ENCODE measurements at places on chromosomes 12 and 14. TPM values are rescaled to one million over a fixed set of nuclear protein-coding genes. Genes with fewer than 3 reads are reported as not detected.

DNA sequence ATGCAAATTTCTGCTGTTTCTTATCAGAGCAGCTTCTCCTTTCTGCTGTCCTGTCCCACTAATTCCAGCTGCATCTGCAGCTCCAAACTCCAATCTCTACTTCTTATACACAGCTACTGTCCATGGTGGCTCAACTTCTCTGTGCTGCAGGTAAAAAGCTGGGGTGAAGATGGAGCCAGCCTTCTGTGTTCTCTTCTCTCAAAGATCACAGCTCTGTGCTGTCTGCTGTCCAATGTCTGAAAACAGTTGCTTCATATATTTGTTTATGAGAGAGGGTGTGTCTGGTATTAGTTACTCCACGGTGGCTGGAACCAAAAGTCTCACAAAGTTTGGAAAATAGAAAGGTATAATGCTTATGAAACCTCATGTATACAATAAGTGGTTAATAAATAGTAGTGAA lies 445.8 kb upstream of the TBX3 start:
- no peak for DNase-seq

- no peak for DNase-seq
Measured at GRCh38 chr12:32497864-32498263, 98.5 kb downstream of the FGD4 start.

DNA sequence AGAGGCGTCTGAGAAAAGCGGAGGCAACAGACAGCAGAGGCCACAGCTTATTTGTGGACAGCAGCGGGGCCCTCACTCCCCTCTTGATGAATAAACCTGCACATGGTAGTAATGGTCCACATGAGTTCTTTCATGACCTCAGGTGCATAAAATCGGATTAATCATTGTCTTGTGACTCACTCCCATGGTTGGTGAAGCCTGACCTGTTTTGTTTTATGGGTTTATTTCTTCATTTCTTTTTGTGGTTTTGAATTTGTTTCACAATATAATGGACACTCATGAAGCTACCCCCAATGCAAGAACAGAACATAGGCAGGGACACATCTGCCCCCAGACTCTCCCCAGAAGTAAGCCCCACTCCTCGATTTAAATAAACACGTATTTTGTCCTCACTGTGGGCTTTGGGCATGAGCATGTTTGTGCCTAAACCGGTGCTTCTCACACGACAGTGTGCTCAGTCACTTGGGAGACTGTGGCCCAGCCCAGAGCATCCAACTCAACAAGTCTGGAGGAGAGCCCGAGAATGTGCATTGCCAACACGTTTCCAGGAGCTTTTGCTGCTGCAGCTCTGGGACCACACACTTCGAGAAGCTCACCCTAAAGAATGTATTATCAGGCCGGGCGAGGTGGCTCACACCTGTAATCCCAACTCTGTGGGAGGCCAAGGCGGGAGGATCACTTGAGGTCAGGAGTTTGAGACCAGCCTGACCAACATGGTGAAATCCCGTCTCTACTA lies 116.1 kb downstream of the SCARB1 start:
- no peak for DNase-seq

- no peak for DNase-seq
Measured at GRCh38 chr12:46571608-46572007, 199.0 kb upstream of the SLC38A2 start.

GRCh38 chr14:51004352-51004800 lies 60.1 kb upstream of the PYGL start:
- DNase-seq, result no peak

DNA sequence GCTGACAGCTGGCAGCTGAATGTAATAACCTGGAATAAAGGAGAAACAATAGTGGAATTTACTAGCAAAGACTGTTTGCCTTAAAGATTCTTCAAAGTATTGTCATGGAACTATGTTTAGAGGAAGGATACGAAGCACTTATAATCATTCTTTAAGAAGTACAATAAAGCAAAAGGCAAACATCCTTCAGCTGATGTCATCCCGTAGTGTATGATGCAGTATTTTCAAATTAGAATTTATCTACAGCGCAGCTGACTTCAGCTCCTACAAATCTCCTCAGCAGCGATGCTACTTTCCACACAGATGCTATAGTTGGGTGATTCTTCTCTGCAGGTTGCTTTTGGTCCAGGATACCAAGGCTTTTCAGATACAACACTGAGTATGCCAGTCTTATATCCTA lies 31.5 kb downstream of the CLEC1A start:
- no peak for DNase-seq

DNA sequence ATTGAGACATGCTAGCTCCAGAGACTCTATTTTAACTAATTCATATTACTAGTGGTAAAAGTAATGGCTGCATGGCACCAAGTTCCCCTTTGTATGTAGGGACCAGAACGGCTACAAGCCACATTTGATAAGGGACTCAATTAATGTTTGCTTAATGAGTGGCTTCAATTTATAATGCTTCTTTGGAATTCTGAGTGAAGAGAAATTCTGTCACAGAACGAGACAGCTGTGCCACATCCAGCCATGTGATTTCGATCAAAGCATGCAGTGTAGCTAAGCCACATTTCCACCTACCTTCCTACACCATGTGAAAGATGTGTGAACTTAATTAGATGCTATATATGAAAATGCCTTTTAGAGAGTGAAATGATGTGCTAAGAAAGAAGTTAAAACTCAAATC lies 217.4 kb downstream of the ACSS3 start:
- no peak for DNase-seq

DNA sequence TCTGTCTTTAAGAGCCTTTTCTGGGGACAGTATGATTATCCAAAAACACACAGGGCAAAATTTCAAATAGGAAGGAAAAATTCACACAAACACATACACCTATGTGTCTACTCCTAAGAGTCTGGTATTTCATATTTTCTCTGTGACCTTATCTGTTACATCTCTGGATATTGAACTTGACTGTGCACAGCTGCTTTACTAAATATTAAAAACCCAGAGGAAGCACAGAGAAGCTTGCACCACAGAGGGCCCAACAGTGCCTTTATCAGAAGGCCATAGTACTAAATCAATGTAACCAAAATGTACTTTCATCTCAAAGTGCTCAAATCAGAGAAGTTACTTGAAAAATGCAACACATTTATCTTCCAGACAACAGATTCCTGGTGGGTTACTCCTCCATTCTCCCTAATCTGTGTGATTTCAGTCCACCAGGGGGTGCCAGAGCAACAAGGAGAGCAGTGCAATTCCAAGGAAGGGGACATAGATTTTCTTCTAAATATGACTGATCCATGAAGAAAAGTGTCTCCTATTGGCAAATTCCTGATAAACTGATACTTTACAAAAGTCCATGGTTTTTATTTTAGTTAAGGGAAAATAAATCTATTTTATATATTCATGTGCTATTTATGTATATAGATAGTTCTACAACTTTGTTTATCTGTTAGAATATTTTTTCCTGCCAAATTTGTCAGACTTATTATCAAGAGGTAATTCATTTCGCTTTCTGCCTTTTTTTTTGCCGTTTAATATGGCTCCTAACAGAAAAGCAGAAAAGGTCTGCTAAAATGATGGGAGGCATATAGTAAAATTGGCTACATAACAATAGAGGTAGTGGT lies 617.6 kb downstream of the LRFN5 start:
- peak; percentile 35 for DNase-seq

- DNase-seq, result no peak
Measured at GRCh38 chr14:59197695-59198262, 9.3 kb downstream of the DAAM1 start.

DNA sequence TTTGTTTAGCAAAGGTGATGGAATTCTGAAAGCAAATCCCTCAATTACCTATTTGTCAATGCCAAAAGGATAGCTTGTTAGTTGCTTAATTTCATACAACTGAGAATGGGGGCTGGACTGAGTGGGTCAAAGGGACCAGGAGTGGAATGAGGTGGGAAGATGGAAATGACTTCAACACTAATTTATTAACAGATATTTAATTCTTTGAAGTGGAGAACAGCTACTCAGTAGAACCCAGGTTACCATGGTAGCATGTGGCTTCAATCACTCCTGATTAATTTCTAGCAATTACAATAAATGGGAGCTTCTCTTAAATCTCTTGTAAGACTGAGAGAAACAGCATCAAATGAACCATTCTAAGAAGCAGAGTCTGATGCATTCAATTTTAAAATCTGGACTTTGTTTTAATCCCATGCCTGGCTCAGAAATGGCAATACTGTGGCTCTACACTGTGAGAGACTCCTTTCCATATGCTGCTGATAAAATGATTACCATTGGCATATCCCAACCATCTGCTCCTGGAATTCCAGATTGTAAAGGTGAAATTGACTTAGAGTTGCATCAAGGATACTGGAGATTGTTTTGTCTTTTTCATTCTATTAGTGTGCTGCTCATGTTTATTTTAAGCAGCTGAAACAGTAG lies 607.8 kb downstream of the SNAPC1 start:
- DNase-seq, result no peak

- DNase-seq, result no peak
Measured at GRCh38 chr12:129788506-129789084, 115.2 kb downstream of the TMEM132D start.

DNA sequence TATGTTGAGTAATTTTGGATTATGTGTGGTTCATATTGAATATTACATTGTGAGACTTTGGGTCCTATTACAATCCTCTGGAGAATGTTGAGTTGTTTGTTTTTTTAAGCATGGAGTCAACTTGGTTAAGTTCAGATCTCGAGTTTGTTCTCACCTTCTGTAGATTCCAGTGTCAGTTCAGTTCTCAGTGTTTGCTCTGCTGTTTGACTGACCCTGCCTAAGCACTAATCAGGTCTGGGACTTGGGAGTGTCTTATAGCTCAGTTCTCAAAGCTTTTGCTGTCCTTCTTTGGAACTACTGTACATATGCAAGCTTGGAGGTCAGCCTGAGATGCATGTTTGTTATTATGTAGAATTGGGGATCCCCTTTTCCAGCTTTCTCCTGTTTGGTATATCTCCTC lies 63.1 kb downstream of the DIP2B start:
- DNase-seq, result no peak

- DNase-seq, result no peak
Measured at GRCh38 chr14:100554696-100555320, 32.4 kb downstream of the BEGAIN start.

GRCh38 chr12:90226211-90226610 lies 517.6 kb upstream of the ATP2B1 start:
- no peak for DNase-seq

DNA sequence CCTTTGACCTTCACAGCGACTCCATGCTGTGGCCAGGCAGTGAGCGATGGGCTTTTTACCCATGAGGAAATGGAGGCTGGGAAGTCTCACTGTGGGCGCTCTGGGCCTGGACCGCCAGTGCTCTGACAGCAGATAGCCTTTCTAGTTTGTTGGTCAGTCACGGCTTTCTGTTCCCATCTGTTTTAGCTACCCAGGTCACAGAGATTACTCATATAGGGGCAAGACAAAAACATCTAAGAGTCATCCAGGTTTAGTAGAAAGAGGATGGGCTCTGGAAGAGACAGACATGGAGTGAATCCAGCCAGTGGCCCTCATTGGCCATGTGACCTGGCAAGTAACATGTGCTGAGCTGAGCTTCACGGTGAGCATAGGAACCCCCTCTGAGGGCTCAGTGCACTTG lies 68.6 kb downstream of the MARK3 start:
- no peak for DNase-seq

- DNase-seq, result no peak
Measured at GRCh38 chr14:95530473-95531276, 4.2 kb upstream of the GLRX5 start.

GRCh38 chr14:36627981-36628380 lies 33.7 kb upstream of the PAX9 start:
- DNase-seq, result no peak

DNA sequence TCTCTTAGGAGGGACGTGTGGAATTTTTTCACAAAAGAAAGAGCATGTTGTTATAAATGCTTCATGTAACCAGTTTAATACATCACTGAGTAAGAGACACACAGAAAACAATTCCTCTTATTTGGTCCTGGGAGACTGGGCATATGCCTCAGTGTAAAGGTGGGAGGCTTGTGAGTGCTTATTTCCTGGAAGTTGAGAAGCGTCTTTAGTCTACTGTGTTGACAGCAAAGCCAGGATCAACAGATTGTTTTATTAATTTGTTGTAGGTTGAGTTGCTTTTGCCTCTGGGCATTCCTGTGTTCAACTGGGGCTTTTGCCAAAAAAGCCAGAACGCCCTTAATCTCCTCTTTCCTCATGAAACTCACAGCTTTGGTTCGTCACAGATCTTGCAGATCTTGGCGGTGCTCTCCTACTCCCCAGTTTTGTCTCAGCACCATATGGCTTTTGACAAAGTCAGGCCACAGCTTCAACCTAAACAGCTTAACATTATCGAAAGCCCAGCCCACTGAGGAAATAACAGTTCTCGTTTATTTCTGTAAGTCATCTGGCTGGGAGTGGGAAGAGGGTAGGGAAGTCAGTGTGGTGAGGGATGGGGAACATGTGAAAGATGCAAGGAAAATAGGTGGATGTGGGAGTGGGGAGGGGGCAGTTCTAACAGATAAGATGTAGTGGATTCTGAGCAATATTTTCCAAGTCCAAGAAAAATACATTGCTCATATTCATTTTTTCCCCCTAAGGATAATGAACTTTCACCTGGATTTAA lies 227.2 kb downstream of the DACT1 start:
- no peak for DNase-seq

GRCh38 chr12:101671157-101671791 lies 26.2 kb upstream of the CHPT1 start:
- peak; percentile 54 for DNase-seq

- no peak for DNase-seq
Measured at GRCh38 chr12:41905759-41906297, 238.8 kb downstream of the GXYLT1 start.

GRCh38 chr12:127293507-127294310 lies 973.3 kb upstream of the TMEM132C start:
- DNase-seq, result peak; percentile 48

GRCh38 chr12:55001198-55001868 lies 16.8 kb upstream of the TESPA1 start:
- no peak for DNase-seq

- no peak for DNase-seq
Measured at GRCh38 chr12:119456824-119457223, 122.3 kb downstream of the CCDC60 start.

GRCh38 chr12:14239350-14239934 lies 126.0 kb upstream of the ATF7IP start:
- DNase-seq, result peak; percentile 63

- peak; percentile 7 for DNase-seq
Measured at GRCh38 chr12:89701606-89702206, 6.9 kb downstream of the ATP2B1 start.

NTF3 gene
- total RNA-seq, result not detected

SRRM4 gene
- not detected for total RNA-seq

GDF3 gene
- total RNA-seq, result not detected

HPD gene
- not detected for total RNA-seq

TMEM132D gene
- total RNA-seq, result not detected

ANKRD33 gene
- not detected for total RNA-seq

C14orf39 gene
- not detected for total RNA-seq

GALNT4 gene
- total RNA-seq, result 6.4 TPM

SCYL2 gene
- 25.4 TPM for total RNA-seq

PRKD1 gene
- total RNA-seq, result not detected

ANO4 gene
- not detected for total RNA-seq

PTPRO gene
- total RNA-seq, result 0.63 TPM
